ENCODE measurements at places on chromosomes 16 and 17.

DNA sequence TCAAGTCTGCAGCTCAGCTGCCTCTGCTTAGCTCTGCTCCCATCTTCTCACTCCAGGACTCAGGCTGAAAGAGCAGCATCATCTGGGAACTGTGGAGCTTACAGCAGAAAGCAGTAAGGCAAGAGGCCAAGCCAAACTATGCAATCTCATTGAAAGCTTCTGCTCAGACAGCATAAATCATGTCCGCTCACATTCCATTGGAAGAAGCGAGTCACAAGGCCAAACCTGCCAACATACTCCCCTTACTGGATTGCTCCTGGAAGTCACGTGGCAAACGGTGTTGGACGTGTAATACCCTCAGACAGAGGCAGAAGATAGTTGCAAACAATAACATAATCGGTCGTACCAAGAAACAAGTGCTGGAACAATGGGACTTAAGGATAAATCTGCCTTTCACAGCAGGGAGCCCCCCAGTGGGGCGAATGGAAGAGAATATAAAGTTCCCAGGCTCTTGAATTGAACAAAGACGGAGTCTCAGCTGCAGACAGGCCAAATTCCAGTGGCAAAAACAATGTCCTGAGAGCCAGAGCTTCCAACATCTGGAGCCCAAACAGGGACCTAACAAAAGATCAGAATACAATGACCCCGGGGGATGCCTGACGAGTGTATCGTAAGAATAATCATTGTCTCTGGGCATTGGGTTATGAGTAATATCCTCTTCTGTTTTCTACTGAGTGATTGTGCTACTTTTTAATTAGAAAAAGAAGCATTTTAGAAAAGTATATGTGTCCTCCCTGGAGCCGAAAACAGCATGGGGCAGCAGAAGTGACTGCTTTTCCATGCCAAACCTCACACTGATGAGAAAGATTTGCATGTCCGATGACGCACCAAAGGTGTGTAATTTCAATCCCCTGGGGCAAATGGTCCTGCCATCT is 68.4 kb downstream of the CMC2 start:
- DNase-seq = no peak

DNA sequence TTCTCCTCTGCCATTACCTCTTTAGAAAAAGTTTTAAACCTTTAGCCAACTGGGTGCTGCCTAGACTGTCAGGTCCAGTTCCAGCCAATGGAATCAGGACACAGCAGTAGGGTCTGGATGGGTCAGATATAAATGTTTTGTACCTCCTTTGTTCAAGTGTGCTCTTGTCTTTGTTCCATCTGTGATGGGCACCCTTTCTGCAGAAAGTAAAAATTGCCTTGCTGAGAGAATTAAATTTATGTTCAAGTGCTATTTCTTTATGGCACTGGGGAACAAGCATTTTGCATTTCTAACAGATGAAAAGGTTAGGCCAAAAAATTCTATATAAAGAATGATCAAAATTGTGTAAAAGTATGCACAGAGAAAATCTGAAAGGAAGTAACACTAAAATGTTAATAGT is 5.2 kb upstream of the HP start:
- DNase-seq = no peak

- DNase-seq = no peak
These were observed 3.0 kb downstream of the ST6GALNAC2 start for GRCh38 chr17:76582660-76583059.

GRCh38 chr16:63690267-63690666 is 1431.6 kb downstream of the CDH11 start:
- no peak for DNase-seq

DNA sequence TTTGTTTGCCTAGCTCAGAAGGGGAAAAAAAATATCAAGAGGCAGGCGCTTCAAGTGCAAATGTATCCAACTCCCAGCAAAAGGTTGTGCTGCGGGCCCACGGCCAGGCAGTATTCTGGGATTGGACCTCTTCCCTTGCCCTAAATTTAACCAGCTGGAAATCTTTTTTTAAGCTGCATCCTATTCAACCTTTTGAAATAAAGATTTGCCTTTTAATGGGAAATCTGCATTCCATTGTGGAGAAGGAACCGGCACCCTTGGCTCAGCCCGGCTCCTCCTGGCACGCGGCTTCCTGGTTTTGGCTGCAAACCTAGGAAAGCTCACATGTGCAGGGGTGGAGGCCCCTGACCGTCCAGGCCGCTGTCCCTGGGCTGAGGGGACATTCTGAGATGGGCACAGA is 38.8 kb upstream of the ENPP7 start:
- no peak for DNase-seq

DNA sequence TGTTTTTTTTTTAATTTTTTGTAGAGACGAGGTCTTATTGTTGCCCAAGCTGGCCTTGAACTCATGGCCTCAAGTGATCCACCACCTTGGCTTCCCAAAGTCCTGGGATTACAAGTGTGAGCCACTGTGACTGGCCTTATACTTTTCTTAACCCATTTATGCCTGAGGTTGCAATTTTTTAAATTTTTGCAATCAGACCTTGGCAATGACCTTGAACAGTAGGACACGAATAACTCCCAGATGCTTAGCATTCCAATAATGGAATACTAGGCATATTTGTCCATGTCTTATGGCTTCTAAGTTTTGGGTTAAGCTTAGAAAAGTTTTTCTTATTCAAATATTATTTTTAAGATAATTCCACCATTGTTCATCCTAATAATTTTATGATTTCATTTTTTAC is 28.3 kb upstream of the TMEM97 start:
- no peak for DNase-seq

- no peak for DNase-seq
These were observed 3.4 kb upstream of the VPS53 start for GRCh38 chr17:718075-718474.

GRCh38 chr17:27760069-27760885 is 40.1 kb downstream of the NOS2 start:
- peak; percentile 65 for DNase-seq

DNA sequence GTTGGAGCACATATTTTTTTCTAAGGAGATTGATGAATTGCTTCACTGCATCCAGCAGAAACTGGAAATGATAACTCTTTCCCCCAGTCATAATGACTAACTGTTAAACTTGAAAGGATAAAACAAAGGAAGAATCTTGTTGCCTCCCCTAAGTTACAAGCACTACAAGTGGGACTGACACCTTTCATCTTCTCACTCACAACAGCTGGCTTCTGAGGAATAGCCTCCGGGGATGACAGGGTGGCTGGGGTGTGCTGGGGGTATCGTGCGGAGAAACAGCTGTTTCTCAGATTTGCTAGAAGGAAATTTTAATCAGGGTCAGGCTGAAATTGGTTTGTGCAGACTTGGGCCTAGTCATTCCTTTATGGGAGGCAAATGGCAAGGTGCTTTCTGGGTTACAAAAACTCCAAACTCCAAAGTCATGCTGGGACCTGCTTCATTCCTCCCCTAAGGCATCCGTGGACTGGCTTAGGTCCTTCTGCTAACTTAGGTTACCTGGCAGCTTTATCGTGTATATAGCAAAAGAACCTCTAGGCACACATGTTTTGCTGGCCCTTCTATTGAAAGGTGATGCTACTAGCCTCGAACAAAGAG is 557.2 kb downstream of the TOX3 start:
- DNase-seq = no peak

DNA sequence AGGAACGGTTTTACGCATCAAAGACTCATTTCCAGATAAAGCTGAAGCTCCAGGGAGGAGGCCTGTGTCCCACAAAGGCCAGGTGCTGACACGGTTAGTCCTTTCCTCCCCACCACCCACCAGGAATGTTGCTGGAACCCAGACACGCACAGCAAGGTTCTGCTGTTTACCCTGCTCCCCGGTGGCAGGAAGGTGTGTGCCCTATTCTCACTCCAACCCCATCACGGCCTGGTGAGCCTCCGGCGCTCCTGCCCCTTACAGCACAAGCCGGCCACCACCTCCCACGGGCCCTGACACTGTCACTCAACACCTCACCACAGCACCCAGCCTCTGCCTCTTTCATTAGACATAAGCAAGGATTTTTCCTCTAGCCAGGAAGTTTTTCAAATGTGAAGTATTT is 47.8 kb downstream of the ANKRD11 start:
- no peak for DNase-seq

DNA sequence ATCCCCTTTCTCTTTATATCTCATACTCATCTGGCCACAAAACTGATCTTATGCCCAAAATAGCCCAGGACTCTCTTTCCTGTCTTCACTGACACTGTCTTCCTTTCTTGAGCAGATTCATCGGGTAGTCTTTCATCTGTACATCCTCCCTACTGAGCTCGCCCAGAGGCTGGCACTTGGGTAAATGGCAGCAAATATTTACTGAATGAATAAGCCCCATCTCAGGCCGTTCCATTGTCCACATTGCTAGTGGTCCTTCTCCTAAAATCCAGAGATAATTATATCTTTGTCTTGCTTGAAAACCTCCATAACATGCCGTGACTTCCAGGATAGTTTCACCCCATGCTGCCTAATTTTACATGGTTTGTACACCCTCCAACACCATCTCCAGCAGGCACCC is 158.1 kb upstream of the SDK2 start:
- DNase-seq = no peak

DNA sequence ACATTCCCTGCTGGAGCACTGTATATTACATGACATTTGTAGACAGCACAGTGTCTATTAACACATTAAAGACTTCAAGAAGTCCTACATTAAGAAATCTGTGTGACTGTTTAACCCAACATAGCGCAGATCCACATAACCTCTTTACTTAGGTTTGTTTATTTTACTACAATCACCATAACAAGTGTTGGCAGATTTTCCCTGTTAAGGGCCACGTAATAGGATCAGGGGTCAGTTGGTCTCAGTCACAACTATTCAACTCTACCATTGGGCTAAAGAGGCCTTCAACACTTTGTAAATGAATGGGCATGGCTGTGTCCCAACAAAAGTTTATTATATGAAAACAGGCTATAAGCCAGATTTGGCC is 51.3 kb upstream of the ADORA2B start:
- no peak for DNase-seq

- DNase-seq = no peak
These were observed 211.4 kb downstream of the GSG1L start for GRCh38 chr16:27852116-27852515.

- no peak for DNase-seq
These were observed 23.5 kb downstream of the TUBG1 start for GRCh38 chr17:42632949-42633444.

GRCh38 chr16:14366974-14367707 is 262.9 kb downstream of the PARN start:
- no peak for DNase-seq

DNA sequence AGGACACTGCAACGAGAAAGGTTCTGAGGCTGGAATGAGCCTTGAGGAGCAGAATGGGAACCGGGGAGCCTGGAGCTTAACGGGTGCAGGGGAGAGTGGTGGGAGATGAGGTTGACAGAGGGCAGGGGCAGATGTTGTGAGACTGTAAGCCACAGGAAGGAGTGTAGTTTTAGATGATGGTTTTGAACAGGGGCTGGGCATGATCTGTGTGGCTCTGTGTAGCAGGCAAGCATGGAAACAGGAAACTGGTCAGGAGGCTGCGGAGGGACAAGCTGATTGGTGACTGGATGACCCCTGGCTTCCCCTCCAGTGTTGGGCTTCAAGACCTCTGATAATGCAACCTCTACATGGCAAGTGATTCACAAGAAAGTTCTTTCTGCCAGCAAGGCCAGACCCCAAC is 1.4 kb upstream of the CNGB1 start:
- no peak for DNase-seq

DNA sequence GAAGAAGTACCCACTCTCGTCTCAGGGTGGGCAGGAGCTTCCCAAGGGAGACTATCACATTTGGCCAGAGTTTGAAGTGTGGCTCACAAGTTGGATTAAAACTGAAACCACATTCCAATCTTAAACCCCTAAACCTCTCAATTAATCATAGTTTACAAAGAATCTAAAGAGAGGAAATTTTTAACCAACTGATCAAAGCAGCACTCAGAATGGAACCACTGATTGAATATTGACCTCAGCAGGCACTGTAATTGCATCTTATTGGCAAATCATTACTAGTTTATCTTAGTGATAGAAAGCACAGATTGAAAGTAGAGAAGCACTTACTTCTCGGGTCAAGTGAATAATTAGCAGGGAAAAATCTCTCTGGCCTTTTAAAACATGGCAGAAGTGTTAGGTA is 491.6 kb downstream of the TOX3 start:
- DNase-seq = no peak

- no peak for DNase-seq
These were observed 711.2 kb downstream of the MAF start for GRCh38 chr16:78889346-78889745.

DNA sequence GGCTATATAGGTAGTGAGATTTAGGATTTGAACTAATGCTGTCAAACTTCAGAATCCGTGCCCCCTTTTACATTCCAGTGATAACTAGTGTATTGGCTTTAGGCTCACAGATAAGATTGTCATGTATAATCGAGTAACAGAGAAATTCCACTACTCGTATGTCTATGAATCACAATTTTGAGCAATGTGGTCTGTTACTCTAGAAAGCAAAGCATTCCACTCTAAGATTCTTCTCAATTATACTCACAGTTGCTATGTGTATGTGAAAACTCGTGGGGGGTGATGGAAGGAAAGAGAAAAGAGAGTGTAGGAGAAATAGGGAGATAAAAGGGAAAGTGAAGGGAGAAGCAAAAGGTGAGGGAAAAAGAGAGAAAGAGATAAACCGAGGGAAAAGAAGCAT is 1175.1 kb upstream of the GOT2 start:
- no peak for DNase-seq

DNA sequence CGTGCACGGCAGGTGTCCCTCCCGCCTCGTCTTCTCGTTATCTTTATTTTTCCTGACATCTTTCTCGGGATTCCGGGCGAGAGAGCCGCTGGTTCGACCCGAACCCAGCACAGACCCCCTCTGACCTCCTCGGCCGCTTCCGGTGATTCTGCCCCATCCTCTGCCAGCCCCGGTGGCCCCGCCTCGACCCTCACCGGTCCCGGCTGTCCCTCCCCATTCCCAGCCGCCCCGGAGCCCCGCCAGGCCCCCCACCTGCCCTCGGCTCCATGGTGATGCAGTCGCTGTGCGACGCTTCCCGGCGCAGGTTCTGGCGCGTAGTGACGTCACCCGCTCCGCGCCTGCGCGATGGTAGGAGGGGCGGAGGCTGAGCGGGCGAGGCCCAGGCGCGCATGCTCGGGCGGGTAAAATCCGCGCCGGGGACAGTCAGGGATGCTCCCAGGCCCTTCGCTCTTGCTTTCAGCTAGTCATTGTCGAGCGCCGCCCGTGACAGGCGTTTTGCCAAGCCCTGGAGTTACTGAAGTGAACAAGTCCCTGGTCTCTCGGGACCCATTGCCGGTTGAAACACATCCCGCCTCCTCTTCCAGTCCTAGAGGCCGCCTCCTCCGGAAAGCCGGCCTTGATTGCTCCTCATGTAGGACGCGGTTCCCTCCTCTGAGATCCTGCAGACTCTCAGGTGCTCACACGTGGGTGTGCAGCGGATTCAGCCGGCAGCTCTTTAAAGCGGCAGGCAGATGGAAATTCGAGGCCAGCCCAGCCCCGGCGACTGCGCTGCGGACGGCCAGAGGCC is at the start of gene MTHFSD:
MTHFSD (minus strand) TSS at position 319 of the 787 bp plus-strand sequence; CDS start at position 268, 51 bp downstream.
- peak; percentile 92 for DNase-seq

- DNase-seq = no peak
These were observed 13.3 kb downstream of the SLC16A3 start for GRCh38 chr17:82241926-82242697.

- no peak for DNase-seq
These were observed 27.9 kb upstream of the TNRC6A start for GRCh38 chr16:24701521-24701951.

- DNase-seq = no peak
These were observed 474.9 kb downstream of the SLC39A11 start for GRCh38 chr17:72617557-72617956.
